H54 (cell line): ENCODE measurements at places on chromosomes 2 and 18.

DNA sequence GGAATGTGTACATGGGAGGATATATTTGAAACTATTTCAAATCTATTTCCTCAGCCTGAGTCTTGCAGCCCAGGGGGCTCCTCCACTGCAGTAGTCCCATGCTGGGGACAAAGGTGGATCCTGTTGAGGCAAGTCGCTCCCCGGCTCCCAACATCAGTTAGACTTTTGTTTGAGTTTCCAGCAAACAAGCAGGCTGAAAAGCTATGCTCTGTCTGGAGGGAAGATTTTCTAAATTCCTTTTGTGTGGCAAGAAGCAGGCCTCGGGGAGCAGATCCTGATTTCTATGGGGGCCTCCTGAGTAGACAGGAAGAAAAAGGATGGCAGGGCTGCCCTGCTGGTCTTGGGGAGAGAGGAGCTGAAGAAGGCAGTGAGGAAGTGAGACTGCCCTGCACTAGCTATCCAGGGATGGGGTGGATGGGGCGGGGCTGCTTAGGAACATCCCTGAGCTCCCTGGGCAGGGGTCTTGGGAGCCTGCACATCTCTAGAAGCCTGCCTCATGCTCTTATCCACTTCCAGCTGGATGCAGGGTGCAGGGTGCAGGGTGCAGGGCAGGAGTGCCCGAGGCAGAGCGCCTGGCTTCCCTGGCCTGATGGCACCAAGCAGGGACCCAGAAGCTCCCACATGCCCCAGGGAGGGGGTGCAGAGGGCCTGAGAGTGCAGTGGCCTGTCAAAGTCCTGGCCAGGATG, 6.0 kb upstream of the CIB4 start:
- no peak for DNase-seq

- no peak for DNase-seq
Measured at GRCh38 chr2:22784566-22784965, 600.4 kb upstream of the KLHL29 start.

- DNase-seq = no peak
Measured at GRCh38 chr2:240302933-240303595, 132.4 kb upstream of the GPC1 start.

- DNase-seq = no peak
Measured at GRCh38 chr2:240637116-240637900, 12.0 kb downstream of the GPR35 start.

GRCh38 chr2:77629539-77629938, 107.4 kb upstream of the LRRTM4 start:
- DNase-seq = no peak

GRCh38 chr2:189391201-189391600, 50.1 kb upstream of the WDR75 start:
- DNase-seq = no peak

DNA sequence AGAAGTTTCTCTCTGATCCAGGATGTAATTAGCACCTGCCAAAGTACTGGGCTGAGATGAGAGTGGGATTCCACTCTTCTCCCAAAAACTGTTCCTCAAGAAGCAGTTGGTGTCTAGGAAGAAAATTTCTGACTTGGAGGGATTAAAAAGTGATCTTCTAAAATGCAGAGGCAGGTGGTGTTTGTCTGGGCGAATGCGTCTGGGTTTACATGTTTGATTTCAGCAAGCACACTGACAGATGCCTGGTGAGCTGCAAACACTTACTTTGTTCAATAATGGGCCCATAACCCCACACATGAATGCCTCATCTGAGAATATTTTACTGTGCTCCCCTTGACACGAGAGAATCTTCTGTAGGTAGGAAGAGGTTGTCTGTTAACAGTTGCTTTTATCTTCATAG, 24.3 kb upstream of the KCNF1 start:
- no peak for DNase-seq

DNA sequence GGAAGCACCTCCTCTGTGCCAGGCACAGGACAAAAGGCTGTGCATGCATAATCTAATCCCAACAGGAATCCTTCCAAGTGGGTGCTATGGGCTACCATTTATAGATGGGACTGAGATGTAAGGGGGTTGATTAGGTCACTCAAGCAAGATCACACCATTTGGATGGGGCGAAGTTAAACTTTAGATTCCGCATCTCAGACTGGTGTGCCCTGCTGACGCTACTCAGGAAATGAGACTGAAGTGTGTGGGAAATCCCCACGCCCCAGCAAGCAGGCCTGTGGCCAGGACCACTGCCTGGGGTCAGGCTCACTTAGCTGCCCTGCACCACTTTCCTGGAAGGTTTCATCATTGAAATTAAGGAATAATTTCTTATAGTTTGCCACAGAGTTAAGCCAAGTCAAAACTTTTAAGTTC, 70.5 kb upstream of the PPP1CB start:
- DNase-seq = no peak

GRCh38 chr2:173296235-173296634, 58.4 kb upstream of the CDCA7 start:
- DNase-seq = no peak

DNA sequence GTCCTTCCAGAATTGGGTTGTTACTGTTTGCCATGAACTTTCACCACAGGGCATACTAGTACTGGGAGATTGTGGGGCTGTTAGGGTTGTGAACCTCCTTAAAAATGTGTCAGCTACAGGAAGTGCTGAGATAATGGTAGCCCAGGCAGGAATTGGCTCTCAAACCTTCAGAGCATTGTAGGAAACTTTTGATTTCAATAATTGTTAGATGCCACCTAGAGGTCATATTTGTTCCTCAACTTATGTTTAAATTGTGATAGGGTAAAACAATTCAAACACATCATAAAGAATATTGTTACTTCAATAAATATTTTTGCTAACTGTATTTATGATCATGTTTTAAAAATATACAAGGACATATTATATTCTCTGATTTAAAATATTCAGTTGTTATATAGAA, 594.6 kb downstream of the ADCYAP1 start:
- DNase-seq = no peak

GRCh38 chr2:23703583-23704385, 223.1 kb downstream of the ATAD2B start:
- no peak for DNase-seq

GRCh38 chr2:222358876-222359275, 60.1 kb upstream of the PAX3 start:
- DNase-seq = no peak

GRCh38 chr2:17179145-17179808, 339.0 kb downstream of the RAD51AP2 start:
- DNase-seq = no peak

DNA sequence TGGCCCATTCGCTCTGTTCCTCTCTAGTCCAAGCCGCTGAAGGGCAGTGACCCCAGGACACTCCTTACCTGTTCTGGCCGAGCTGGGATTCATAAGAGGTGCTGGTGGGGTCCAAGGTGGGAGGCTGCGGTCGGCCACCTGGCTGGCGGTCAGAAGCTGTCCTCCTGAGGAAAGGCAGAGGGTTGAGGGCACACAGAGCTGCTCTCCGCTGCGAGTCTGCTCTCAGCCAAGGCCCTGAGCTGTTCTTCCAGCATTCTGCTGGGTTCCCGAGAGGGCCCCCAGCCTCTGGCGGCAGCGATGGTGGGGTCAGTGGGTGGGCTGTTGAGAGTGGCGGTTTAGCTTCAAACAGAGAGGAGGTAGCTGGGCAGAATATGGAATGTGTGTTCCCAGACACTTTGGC, 3.8 kb downstream of the PCARE start:
- no peak for DNase-seq

DNA sequence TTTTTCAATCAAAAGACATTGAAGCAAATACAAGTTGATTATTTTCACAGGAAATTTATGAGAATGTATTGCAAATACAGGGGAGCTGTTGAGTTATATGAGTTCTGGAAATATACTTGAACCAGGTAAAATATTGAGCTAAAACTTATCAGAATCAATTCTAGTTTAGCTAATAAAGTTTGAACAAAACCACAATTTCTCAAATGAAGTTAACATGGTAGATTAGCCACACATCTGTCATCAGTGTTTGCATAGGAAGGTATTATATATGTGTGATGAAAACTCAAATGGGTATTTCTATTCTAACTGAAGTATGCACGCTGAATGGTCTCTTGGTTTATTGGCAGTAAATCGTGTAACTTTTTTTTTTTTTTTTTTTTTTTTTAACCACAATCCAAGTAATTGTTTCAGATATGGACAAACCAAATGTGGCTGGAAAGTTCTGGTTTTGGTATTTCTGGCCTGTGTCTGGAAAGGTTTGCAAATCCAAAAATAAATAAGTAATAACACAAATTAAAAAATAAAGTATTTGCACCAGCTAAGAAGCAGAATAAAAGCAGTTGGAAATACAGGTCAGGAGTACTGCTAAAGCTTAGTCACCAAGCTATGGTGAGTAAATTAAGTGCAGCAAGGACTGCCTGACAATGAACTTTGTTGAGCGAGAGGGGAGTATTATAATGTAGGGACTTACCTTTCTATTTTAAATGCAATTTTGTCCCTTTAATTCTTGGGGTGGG, 479.1 kb upstream of the FANCL start:
- no peak for DNase-seq

GRCh38 chr2:206225435-206226232, 48.8 kb upstream of the ZDBF2 start:
- DNase-seq = no peak

- no peak for DNase-seq
Measured at GRCh38 chr18:74215863-74216262, 67.5 kb downstream of the TIMM21 start.

DNA sequence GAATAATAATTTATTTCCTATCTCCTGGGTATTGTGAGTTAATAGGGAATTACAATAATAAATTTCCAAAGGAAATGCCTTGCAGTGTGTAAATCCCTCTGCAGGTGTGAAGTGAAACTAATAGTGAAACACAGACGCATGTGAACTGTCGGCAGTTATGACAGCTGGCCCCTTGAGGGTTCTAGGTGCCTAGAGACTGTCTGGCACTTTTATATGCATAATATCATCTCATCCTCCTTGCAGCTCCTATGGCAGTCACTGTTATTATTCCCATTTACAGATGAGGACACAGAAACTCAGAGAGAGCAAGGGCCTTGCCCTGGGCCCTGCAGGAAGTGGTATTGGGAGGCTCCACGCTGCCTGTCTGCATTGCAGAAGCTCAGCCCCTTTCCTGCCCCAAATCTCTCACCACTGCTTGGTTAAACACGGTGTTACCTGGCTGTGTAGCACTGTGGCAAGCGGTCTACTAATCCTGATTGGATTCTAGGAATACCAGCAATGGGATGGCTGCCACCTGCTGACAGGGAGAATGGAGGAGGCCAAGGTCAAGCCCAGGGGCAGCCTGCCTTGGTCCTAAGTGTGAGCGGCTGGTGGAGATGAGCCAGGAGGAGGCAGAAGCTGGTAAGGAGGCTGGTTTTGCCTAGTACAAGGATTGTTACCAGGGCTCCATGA, 32.8 kb upstream of the ACKR3 start:
- DNase-seq = no peak

DNA sequence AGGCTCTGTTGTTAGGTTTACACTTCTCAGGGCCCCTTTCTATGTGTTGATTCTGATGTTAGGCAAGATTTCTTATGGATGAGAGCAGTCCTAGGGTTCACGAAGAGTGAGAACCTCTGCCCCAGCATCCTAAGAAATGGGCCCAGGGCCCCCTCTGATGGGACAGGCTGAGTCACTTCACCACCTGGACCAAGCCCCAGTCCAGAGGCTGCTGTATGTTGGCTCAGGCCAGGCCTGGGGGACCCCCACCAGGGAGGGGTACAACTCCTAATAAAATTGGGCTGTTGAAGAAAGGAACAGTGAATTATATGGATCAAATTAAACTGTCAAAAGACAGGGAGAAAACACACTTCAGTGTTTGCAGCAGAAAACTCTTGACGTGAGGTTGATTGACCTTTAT, 365.9 kb upstream of the HS6ST1 start:
- no peak for DNase-seq

DNA sequence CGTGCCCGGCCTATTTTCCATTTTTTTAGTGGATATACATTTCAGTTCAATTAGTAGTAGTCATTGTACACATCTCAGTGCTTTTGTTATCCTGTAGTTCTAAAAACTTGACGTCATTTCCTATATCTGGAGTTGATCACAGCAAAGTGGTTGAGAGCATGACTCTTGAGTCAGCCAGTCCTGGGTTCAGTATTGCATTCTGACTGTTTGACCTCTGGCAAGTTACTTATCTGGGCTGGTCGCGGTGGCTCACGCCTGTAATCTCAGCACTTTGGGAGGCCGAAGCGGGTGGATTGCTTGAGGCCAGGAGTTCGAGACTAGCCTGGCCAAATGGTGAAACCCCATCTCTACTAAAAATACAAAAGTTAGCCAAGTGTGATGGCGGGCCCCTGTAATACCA, 50.4 kb upstream of the PPM1B start:
- no peak for DNase-seq

GRCh38 chr2:224958873-224959272, 83.4 kb downstream of the DOCK10 start:
- DNase-seq = no peak

DNA sequence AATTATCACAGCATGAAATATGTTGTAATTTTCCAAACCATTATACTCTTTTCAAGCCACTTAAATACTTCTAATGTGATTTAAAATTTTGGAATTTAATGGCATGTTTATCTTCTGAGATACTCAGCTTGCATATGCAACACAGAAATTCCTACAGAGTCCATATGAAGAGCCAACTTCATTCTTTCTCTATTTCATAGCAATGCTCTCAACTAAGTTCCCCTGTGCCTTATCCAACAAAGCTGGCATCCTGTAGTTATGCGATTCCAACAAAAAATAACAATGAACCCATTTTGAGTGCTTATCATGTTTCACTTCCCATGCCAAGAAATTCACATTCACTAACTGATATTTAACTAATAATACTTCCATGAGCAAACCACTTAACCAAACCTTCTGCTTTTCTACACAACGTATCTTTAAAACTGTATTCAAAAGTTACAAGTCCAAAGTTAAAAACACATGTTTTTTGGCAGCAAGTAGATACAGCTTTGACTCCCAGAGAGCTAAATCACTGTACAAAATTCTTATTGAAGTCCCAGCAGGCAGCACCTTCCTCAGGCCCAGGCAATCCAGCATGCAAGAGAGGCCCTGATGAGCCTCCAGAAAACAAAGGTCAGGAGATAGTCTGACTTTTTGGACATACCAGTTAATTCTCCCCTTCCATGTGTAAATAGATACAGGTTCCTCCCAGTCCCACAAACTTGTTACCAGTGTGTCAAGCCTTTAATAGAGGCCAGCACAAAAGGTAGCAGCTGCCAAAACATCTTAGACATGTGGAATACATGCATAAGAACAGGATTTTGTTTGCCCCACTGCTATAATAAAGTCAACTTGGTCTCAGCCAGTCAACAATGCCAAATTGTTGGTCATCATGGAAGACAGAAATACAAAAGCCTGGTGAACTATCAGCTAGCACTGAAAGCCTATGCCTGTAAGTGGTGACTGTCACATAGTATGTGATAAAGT, 113.1 kb upstream of the WDR75 start:
- no peak for DNase-seq

DNA sequence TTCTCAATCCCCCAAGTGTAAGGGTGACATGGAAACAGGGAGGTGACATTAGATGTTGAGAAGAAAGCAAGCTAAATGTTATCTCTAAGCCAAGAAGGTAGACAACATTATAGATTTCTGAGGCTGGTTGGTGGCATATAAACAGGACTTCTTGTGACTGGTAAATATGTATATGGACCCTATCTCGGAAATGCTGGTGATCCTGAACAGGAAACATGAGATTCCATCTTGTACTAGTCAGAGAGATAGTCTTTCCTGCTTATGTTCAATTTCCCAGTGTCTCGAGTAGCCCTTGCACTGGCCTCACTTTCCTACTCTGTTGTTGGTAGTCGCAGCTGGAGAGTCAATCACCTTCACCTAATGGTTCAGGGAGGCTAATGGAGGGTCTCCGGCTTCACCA, 26.8 kb downstream of the MOGAT1 start:
- DNase-seq = no peak
